ENCODE measurements at places on chromosomes 7 and 10. TPM values are rescaled to one million over a fixed set of nuclear protein-coding genes. Genes with fewer than 3 reads are reported as not detected.

DNA sequence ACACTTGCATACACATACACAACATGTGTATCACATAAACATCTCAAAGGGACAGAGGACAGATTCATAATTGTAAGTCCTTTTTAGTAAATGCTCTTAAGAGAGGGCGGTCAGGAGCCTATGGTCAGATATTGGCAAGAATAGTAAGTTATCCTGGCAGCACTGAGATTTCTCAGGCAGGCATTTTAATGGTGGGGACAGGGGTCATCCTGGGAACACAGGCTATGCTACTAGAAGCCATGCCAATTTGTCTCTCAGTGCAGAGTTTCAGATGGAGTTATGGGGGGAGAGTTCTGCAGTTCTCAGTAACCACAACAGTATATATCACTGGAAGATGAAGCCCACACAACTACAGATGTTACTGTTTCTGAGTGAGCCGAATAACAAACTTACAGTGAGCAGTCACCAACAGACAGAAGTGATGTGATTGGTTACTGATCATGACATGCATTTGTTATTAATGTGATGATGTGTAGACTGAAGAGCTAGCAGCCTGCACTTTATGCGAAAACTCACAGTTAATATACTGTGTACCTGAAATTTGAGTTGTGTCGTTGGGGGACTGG is 16.4 kb downstream of the ZNF487 start:
- DNase-seq: no peak

- no peak for DNase-seq
Measured at GRCh38 chr10:15738270-15738925, 18.7 kb upstream of the ITGA8 start.

- DNase-seq: no peak
Measured at GRCh38 chr10:117074621-117075020, 63.4 kb downstream of the VAX1 start.

Gene MOGAT3
- not detected for total RNA-seq

- DNase-seq: no peak
Measured at GRCh38 chr10:37872955-37873354, 15.5 kb upstream of the ZNF248 start.

- no peak for DNase-seq
Measured at GRCh38 chr10:124307591-124307990, 111.1 kb downstream of the OAT start.
